ENCODE measurements at places on chromosomes 7 and 10. TPM values are rescaled to one million over a fixed set of nuclear protein-coding genes. Genes with fewer than 3 reads are reported as not detected.

Gene COBL
- total RNA-seq = not detected

Gene PHTF2
- 44.8 TPM for total RNA-seq

Gene ASB15
- not detected for total RNA-seq

Gene PSMC2
- total RNA-seq = 51.1 TPM

Gene MALRD1
- total RNA-seq = not detected

Gene CPA2
- not detected for total RNA-seq

Gene TMEM270
- total RNA-seq = not detected

Gene SMIM30
- total RNA-seq = 24.4 TPM

Gene ATOH7
- not detected for total RNA-seq

Gene CALN1
- total RNA-seq = not detected

Gene AGMO
- not detected for total RNA-seq

Gene GPR85
- total RNA-seq = not detected

Gene A1CF
- not detected for total RNA-seq

Gene EMX2
- total RNA-seq = not detected

Gene CDHR3
- total RNA-seq = 0.34 TPM

Gene LIPK
- total RNA-seq = not detected

Gene CUEDC2
- total RNA-seq = 37.0 TPM

Gene SPDYE3
- total RNA-seq = not detected

Gene LRRC18
- total RNA-seq = not detected

Gene KCNH2
- total RNA-seq = 0.87 TPM

Measured in B cell (primary cell).